M059J (cell line): ENCODE measurements at places on chromosomes 12 and 14. TPM values are rescaled to one million over a fixed set of nuclear protein-coding genes. Genes with fewer than 3 reads are reported as not detected.
A peak's percentile ranks its signal among the peaks of the same experiment; 100 is the strongest.

RNASE2 gene
- not detected in 2 replicates for total RNA-seq

DNAI7 gene
- total RNA-seq, result 0.39 and 0.59 TPM in 2 replicates

POTEM gene
- not detected in 2 replicates for total RNA-seq

GRCh38 chr12:15756822-15757221, 32.4 kb downstream of the EPS8 start:
- no peak for DNase-seq

- DNase-seq, result peak; percentile 47
These were observed 40.1 kb upstream of the EVL start for GRCh38 chr14:100025111-100025510.

DNA sequence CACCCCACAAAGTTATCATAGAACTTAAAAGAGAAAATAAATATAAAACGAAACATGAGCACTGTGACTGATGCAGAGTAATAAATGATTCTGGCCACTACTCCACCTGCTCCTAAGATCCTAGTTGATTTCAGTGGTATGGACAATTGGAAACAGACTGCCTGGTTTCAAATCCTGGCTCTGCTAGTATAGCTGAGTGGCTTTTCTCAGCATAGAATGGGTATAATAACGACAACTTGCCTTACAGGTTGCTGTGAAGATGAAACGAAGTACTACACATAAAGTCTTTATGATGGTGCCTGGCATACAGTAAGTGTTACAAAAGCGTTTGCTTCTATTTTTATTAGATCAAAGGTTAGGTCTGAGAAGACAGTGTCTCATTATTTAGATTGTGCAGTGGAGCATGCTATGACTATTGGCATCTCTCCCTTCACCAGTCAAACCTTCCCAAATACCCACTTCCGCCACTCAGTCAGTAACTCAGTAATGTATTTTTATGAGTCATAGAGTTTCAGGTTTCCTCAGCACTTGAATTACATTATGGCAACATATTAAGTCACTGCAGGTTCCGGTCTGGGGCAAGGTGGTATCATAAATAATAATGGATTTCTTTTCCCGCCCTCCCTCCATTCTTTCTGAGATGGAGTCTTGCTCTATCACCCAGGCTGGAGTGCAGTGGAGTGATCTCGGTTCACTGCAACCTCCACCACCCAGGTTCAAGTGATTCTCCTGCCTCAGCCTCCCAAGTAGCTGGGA, 29.7 kb upstream of the NR2C1 start:
- peak; percentile 97 for DNase-seq

GRCh38 chr12:47377414-47378221, 297.9 kb upstream of the AMIGO2 start:
- peak; percentile 98 for DNase-seq

DNA sequence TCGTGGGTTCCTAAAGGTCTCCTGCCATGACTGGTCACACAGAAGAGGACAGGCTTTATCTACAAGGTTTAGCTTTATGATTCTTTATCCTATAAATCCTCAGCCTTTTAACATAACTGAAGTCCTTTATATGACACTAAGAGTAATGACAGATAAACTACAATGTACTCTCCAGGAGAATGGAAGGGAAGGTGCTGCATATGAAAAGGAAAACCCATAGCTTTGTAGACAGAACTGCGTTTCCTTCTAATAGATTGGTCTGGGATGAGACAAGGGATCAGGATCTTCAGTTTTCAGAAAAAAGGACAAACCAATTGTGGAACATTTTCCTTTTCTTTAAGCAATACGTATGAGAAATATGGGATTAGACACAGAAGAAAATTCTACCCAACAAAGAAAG, 201.1 kb upstream of the NPAS3 start:
- DNase-seq, result no peak

DNA sequence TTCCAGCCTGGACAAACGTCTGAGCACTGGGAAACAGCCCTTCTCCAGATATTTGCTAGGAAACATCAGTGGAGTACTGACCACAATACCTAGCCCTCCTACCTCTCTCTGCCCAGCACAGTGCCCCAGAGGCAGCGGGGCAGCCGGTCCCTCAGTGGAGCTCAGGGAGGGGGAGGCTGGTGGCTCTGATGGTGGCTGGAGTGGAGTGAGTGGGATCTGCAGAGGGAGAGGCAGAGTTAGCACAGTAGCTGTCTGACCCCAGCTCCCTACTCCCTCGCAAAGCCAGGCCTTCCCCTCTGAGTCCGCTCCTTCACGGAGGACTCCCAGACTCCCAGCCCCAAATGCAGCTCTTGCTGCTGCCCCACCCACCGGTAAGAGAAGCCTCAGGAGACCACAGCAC, 30.0 kb downstream of the NCKAP5L start:
- DNase-seq, result no peak

GRCh38 chr14:97387252-97387874, 590.2 kb downstream of the VRK1 start:
- DNase-seq, result no peak

GRCh38 chr12:93773122-93773871, 96.1 kb downstream of the CRADD start:
- DNase-seq, result peak; percentile 73

- peak; percentile 72 for DNase-seq
These were observed 1.0 kb downstream of the ITFG2 start for GRCh38 chr12:2813214-2814185.

DNA sequence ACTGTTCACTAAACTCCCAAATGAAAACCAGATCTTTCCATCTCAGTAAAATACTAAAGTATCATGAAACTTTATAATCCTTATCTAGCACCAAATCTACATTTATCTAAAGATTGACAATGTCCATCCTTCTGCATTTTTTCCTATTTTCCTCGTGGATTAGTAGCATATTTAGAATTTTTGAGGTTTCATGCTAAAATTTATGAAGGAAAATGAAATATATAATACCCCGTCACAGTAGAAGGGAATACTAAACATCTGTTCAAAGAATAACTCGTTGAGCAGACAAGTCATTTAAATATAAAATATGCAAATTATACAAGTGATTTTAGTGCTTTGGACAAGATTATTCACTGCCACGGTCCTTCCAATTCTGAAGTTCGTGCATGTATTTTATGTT, 122.7 kb upstream of the SLCO1C1 start:
- DNase-seq, result no peak

- no peak for DNase-seq
These were observed 437.6 kb downstream of the RERGL start for GRCh38 chr12:17652436-17652835.

GRCh38 chr14:89652352-89652751, 235.3 kb upstream of the FOXN3 start:
- no peak for DNase-seq

- DNase-seq, result peak; percentile 71
These were observed 273.5 kb upstream of the SOX5 start for GRCh38 chr12:24222968-24223367.

DNA sequence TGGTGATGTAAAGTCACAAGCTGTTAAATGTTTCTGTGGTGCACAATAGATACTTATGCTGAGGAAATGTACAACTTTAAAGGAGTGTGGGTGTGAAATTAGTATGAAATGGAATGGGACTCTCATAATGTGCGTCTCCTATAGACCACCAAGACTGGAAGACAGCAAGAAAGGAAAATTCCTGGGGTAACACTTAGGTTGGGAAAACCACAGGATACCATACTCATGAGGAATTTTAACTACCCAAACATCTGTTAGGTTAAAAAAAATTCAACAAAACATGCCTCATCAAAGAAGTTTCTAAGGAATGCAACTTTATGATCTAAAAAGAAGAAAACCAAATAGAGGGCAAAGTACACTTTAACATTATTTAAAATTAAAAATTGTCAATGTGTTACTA, 113.7 kb upstream of the MYF6 start:
- DNase-seq, result peak; percentile 72
